ENCODE measurements at places on chromosomes 16 and 17.

- no peak for DNase-seq
Observed at GRCh38 chr17:79073016-79073705, 1.5 kb upstream of the ENGASE start.

GRCh38 chr17:19384723-19385391 is 2.1 kb downstream of the MFAP4 start:
- DNase-seq, result no peak

- no peak for DNase-seq
Observed at GRCh38 chr16:10154389-10154788, 27.8 kb downstream of the GRIN2A start.

GRCh38 chr17:12523244-12523643 is 142.4 kb upstream of the MYOCD start:
- no peak for DNase-seq

DNA sequence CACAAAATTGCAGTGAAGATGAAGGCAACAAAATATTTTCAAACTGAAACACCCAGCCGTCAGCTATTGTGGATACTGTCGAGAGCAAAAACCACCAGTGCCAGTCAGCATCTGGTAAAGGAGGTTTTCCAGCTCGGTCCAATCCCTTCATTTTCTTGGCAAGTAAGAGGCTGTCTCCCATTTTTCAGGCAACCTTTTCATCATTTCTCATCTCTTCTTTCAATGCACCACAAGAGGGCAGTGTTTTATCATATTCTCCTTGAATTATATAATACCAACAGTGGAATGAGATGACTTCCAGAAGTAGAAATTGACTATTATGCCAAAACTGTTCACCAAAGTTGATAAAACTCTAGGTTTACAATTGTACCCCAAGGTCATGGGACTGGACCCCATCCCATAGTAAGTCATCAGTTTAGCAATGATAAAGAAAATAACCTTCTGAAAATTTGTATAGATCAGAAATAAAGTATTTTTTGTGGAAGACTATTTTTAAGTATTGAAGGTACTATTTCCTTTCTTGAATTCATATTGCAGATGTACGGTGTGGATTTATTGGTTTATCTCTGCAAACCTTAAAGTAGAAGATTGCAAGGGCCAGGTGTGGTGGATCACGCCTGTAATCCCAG is 16.8 kb downstream of the NQO1 start:
- no peak for DNase-seq

GRCh38 chr16:88407807-88408206 is 25.0 kb downstream of the ZNF469 start:
- no peak for DNase-seq

GRCh38 chr16:58556678-58557077 is 41.4 kb downstream of the SETD6 start:
- no peak for DNase-seq

GRCh38 chr17:80969674-80970043 is 22.0 kb upstream of the CHMP6 start:
- DNase-seq, result no peak

- DNase-seq, result no peak
Observed at GRCh38 chr17:13925579-13925978, 143.7 kb upstream of the COX10 start.

DNA sequence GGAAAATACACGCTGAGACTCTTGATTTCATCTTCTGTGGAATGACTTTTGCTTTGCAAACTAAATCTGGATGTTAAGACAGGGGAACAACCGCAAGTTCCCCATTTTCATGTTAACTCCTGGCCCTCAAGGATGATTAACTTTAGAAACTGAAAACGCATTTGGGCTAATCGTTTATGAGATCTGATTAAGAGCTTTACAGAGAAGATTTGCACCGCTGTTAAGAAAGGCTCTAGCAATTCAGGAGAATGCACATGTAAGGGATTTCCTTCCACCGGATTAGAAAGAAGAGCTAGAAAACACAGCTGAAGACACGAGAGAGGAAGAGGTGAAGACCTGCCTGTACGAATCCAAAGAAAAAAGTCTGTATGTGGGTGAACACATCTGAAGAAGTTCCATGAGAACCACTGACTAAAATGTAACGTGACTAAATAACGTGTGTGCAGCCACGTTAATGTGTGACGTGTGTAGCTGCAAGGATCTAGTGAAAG is 106.4 kb downstream of the YPEL2 start:
- DNase-seq, result no peak

DNA sequence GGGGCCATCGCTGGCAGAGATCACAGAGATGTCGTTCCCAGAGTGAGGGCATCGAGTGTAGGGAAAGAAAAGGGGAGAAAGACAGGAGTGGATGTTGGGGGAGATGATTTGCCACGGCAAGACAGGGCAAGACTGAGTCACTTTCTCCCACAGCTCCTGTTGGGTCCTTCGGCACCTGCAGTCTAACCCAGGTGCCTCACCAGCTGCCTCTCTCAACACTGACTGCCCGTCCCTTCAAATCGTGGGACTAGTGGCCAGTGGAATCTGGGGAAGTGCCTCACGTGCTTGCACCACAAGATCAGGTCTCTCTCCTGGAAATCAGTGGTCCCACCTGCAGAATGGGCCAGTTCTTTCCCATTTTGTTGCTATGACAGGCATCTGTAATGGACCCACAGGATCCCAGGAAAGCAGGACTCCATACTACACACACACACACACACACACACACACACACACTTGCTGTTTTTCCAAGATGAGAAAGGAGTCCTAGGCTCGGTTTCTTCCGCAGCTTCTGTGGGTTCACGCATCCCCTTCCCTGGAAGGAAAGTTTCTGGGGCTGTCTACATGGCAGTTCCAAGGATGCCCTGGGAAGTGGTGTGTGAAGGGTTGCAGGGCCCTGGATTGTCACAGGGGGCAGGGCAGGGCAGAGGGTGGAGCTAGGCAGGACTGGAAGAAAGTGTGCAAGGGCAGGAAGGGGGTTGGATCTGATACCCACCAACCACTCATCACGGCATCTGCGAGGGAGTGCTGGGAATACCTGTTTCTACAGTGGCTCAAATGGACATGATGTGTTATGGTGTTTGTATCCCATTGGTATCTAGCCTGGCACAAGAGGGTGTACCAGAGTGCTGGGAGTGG is 10.2 kb upstream of the CBX8 start:
- DNase-seq, result no peak

DNA sequence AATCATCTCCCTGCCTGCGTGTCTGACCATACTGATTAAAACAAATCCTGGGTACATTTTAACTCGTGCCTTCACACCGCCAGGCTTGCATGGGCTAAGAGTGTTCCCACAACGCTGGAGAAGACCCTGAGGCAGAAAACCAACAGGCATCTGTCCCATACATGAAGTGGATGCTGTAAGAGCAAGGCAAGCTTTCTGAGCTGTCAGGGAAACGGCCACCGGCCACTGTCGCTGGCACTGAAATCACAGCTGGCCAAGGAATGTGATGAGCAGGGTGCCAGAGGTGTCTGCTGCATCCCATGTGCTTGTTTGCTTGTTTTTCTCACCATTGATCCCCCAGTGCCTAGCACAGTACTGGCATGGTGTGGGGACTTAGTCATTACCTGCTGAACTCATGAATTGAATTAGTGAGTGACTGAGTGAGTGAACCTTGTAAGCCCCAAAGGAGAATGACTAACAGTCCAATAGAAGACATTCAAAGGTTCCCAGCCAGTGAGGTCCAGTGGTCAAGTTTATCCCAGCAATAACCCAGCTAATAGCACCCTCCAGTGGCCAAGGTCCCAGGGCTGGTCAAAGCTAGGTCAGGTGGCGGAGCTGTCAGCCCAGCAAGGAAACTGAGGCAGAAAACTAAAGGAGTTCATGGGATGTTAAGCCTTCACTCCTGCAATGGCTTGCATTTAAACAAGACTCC is 92.7 kb upstream of the CDH5 start:
- DNase-seq, result no peak

DNA sequence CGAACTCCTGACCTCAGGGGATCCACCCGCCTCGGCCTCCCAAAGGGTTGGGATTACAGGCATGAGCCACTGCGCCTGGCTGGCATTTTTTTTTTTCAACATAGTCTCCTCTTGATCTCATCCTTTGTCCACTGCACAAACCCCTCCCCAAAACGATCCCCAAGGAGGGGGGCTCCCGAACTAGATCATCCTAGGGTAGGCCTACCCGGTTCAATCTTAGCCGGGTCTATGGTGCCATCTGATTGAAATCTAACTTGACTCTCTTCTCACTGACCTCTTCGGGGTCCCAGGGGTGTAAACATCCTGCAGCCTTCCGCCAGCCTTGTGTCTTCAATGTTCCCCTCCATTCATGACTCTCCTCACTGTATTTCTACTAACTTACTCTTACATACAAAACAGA is 140.5 kb upstream of the CRHR1 start:
- DNase-seq, result no peak

- DNase-seq, result no peak
Observed at GRCh38 chr17:50199211-50199802, 2.1 kb downstream of the COL1A1 start.

DNA sequence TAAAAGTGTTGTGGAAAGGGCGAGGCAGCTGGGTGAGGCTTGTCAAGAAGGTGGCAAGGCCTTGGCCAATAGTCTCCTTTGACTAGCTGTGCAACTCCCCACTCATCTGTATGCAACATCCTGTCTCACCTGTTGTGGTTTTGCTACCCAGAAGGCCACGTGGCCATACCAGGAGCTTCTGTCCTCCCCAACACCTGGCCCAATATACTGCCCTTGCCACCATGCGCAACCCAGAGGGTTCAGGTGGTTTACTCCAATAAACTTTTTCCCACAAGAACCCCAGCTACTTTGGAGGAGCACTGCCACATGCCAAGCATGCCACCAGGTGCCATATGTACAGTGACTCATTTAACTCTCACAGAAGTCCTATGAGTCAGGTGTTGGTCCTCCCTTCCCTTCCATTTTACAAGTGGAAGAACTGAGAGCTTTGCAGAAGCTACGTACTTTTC is 10.2 kb downstream of the MYO19 start:
- no peak for DNase-seq

All from T-helper 9 cell (primary cell).